Activated T-helper 1 cell treated with anti-CD3 and anti-CD28 coated beads, Interleukin-12 subunit alpha, Interleukin-12 subunit beta, Interleukin-2, Interleukin-4 antibody, amounts not matched to agents 30 ng/mL and 10 ng/mL and 1 ng/mL, durations not matched to agents 14 hours and 24 hours and 36 hours (primary cell): ENCODE measurements at places on chromosomes 5 and 9. TPM values are rescaled to one million over a fixed set of nuclear protein-coding genes. Genes with fewer than 3 reads are reported as not detected.

The PCDHGC3 gene
- 0.31 and 0.32 TPM in 2 replicates for total RNA-seq

GRCh38 chr9:82938426-82939218 is 124.3 kb downstream of the RASEF start:
- DNase-seq = no peak

The SUSD1 gene
- 3.7 and 4.5 TPM in 2 replicates for total RNA-seq

DNA sequence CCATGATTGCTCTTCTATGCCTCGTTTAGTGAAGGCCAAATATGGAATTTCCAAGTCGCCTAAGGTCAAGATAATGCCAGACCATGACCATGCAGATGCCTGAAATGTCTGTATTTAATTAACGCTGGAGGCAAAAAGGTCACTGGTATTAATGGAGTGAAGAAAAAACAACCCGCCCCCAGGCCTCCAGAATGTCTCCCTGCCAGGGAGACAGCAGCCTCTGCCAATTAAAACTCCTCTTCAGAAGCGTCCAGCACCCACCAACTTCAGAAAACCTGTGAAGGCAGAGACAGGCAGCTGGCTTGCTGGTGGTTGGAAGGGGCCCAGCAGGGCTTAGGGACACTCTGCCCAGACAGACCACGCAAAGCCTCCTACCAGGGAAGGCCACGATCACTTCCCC is 94.4 kb downstream of the VAV2 start:
- no peak for DNase-seq

The FGF18 gene
- 0.17 and 0.21 TPM in 2 replicates for total RNA-seq

DNA sequence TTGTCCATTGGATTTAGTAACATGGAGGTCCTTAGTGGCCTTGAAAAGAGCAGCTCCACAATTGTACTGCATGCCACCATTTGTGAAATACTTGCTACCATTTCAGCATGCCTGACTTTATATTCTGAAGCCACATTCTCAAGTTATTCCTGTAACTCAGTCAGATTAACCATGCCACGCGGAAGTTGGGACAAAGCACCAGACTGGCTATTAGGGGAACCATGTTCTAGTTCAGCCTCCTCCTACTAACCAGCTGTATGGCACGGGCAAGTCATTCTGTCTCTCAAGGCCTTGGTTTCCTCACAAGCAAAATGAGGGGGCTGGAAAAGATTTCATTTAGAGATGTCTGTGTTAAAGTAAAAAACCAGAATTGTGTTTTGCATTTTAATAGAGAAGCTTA is 418.0 kb downstream of the PLK2 start:
- DNase-seq = no peak

GRCh38 chr5:168076561-168076991 is 214.9 kb upstream of the WWC1 start:
- DNase-seq = no peak

GRCh38 chr5:87899721-87900131 is 368.9 kb downstream of the TMEM161B start:
- DNase-seq = no peak

- DNase-seq = peak; percentile 46
Observed at GRCh38 chr9:21761309-21761901, 41.0 kb upstream of the MTAP start.

The YIPF5 gene
- 34.2 and 37.9 TPM in 2 replicates for total RNA-seq

The OR1J2 gene
- total RNA-seq = not detected in 2 replicates

- no peak for DNase-seq
Observed at GRCh38 chr9:72396247-72397091, 31.5 kb upstream of the ZFAND5 start.

GRCh38 chr5:73853091-73853490 is 227.1 kb downstream of the ARHGEF28 start:
- DNase-seq = no peak

The RPL35 gene
- total RNA-seq = 1,681 and 1,750 TPM in 2 replicates

- DNase-seq = no peak
Observed at GRCh38 chr9:119788921-119789320, 419.7 kb upstream of the BRINP1 start.

GRCh38 chr5:43889233-43889632 is 286.3 kb downstream of the NNT start:
- DNase-seq = no peak

- DNase-seq = no peak
Observed at GRCh38 chr5:109388407-109388806, 21.4 kb downstream of the PJA2 start.
